Activated CD4-positive, alpha-beta T cell treated with anti-CD3 and anti-CD28 coated beads, Interleukin-2, Interleukin-4, amounts not matched to agents 100 ng/mL and 50 ng/mL, durations not matched to agents 16 hours and 8 hours (primary cell): ENCODE measurements at places on chromosomes 3 and 15.

- no peak for DNase-seq
Observed at GRCh38 chr3:120435621-120436020, 15.2 kb downstream of the FSTL1 start.

- DNase-seq = no peak
Observed at GRCh38 chr15:41561777-41562145, 2.7 kb downstream of the TYRO3 start.

- DNase-seq = no peak
Observed at GRCh38 chr3:189143321-189143720, 28.4 kb upstream of the TPRG1 start.

DNA sequence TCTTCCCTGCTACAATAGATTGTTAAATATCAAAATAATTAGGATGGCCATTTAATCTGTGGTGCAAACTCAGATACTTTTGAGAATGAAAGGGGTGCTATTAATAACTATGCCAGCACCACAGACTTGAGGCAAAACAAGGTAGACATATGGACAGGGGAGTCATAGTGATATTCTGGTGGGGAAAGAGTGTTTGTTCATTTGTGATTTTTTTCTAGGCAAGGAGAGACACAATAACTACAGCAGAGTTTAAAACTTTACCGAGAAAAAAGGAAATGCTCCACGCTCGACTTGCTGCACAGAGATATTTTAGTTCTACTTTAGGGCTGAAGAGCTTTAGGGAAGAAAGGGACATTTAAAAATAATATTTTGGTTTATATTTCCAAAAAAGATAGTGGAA is 611.2 kb upstream of the GRM7 start:
- DNase-seq = no peak

DNA sequence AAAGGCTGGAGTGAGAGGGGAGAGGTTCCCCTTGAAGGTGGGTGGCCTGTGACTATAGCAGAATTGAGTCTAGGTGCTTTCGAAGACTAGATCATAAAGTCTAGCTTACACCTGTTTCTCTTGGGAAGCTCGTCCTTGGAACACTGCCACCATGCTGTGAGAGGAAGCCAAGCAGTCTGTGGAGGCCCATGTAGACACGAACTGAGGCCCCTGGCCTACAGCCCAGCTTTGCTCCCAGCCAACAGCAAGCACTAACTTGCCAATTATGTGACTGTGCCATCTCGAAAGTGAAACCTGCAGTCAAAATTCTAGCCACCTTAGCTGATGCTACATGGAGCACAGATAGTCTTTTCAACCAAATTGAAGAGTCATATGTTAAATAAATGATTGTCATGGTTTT is 190.5 kb upstream of the NECTIN3 start:
- peak; percentile 9 for DNase-seq

- DNase-seq = no peak
Observed at GRCh38 chr15:96274698-96275097, 55.8 kb upstream of the NR2F2 start.

DNA sequence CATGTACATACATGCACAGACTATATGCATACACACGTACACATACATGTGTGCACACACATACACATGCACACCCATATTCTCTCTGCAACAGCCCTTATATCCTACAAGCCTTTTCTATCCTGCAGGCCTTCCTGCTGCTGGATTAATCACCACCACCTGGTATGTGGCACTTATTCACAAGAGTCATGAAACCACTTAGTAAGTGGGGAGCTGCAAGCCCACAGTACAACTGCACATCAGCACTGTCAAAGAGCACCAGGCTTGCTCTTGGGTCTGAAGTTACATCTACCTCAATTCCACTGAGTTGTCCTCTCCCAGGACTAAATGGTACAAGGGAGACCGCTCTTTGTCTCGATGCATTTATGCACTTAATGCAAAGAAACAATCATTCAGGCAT is 233.2 kb downstream of the KLF13 start:
- DNase-seq = no peak

DNA sequence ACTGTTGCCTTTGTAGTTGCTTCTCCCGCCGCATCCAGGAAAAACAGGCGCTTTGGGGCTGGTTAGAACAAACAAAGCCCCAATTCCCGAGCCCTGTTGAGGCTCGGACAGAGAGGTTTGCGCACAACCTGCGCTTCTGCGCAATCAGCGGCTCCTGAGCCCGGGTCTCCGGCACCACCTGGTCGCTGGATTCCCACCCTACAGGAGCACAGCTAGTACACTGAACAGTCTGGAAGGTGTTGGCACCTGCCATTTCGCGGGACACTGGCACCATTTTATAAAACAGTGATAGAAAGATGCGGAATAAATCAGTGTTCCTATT is 13.8 kb downstream of the ZIC4 start:
- no peak for DNase-seq

- peak; percentile 91 for DNase-seq
Observed at GRCh38 chr15:76336254-76337058, at the start of gene ISL2. ISL2 (plus strand) TSS chr15:76336773; CDS start chr15:76336884, 111 bp downstream.

- DNase-seq = peak; percentile 69
Observed at GRCh38 chr15:23035964-23036566, 3.3 kb downstream of the TUBGCP5 start.

GRCh38 chr3:42505849-42506410 is 3.5 kb downstream of the VIPR1 start:
- DNase-seq = no peak

GRCh38 chr15:57401546-57401945 is 25.2 kb downstream of the CGNL1 start:
- DNase-seq = no peak

- no peak for DNase-seq
Observed at GRCh38 chr3:23876923-23877322, 39.9 kb downstream of the NKIRAS1 start.

- DNase-seq = no peak
Observed at GRCh38 chr3:11602886-11603527, 40.7 kb downstream of the VGLL4 start.

GRCh38 chr15:78797951-78798350 is 13.3 kb downstream of the ADAMTS7 start:
- DNase-seq = no peak

DNA sequence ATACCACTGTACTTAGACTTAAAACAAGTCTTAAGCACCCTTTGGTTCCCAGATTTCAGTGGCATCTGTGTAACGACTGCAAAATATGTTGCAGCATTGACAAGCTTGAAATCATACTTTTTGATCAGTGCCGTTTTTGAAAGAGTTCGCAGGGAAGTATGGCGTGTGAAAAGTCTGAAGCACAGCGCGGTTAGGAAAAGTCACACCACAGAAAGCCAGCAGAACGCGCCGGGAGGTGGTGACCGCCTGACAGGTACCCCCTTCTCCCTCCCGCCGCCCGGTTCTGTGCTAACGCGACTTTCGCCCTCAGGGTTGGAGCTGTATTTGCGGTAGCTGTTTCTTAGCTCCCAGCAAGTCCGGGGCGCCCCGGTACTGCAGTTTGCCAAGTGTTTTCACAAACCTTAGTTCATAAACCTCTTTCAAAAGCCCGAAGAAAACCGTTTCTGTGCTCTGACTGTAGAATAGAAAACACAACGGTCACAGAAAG is 481 bp upstream of the CRYBG3 start:
- no peak for DNase-seq

DNA sequence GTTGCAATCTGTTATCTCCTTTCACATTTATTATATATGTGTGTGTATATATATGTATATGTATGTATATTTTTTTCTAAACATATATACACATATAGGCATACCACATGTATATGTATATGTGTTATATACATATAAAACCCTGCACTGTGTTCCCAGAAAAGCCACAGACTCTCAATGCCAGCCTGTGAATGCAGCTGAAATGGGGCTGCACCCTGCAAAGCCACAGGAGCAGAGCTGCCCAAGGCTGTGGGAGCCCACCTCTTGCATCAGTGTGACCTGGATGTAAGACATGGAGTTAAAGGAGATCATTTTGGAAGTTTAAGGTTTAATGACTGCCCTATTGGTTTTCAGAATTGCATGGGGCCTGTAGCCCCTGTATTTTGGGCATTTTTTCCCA is 762.3 kb upstream of the ARPP21 start:
- no peak for DNase-seq

DNA sequence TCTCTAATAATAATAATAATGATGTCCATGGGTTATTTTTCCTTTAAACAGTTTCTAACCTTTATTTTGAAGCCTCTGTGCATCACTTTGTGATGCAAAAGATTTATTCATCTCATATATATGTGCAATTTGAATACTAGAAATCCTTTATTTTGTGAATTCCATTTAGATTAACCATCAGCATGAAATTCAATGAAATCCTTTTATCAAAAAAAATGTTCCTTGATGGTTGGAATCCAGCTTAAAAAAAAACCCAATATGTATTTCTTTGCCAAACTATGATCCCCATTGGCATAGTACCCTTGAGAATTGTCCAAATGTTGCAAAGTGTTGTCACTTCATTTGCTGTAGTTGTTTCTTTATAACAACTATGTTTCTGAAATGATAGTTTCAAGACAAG is 7.4 kb downstream of the TBC1D23 start:
- no peak for DNase-seq

DNA sequence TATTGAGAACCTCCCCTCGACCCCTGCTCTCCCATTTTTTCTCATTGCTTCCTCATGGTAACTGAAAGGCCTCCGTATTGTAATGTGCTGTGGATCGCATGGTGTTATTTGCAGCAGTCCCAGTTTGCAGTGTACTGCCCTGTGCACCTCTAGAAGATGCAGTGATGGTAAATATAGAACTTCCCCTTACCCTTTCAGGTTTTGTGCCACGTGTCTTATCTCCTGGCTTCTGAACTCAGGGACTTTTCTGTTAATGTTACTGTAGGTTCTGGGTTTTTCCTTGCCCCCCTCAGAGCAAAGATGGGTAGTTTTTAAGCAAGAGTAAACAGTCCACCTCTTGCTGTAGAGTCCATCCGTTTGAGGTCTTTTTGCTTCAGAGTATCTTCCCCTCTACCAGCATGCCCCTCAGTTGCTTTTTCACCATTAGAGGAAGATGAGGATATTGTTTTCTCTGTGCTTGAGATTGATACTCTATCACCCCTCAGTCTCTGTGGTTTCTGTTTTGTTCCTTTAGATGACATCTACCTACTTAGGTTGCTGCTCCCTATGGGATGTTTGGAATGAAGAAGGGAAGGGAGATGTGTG is 22.4 kb downstream of the CHD2 start:
- DNase-seq = no peak

DNA sequence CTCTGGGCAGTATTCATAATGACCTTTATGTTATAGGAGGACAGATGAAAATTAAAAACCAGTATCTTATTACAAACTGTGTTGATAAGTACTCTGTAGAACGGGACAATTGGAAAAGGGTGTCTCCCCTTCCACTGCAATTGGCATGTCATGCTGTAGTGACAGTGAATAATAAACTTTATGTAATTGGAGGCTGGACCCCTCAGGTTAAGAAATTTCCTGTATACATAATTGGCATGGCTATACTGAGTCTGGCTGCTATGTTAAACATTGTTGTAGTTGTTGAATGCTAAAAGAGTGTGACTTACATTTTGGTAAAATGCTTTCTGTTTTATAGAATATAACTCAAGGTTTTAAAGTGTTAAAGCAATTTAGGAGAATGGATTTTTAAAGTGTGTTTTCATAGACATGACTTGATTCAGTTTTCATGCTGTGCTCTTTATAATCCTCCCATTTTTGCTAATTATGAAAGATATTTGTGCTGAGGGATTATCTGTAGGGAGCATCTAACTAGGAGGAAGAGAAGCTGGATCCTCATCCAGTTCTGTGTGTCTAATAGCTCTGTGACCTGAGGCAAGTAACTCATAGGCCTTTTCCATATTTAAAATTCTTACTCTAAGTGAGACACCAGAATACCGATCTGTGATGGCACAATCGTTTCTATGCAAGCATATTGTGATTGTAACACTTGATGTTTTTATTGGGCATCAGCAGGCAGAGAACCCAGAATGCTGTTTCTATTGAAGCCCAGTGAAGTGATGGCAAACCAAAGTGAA is 13.0 kb downstream of the KBTBD12 start:
- DNase-seq = no peak

DNA sequence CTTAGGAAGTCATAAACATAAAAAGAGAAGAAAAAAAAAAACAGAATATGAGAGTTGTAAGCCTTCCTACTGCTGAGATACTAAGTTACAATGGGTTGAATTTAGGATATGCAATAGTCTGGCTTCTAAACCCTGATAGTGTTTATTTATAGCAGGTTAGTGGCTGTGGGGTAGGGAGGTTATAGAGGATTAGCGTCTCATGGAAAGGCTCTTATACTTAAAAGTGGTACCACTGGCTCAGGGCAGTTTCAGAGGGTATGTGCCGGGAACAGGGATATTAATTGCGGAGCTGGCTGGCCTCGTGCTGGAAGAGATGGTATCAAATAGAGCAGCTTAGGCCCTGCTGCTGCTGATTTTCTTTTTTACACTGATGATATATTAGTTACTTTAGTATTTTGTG is 60.8 kb downstream of the PFN2 start:
- no peak for DNase-seq

GRCh38 chr3:5456199-5456598 is 268.7 kb downstream of the EDEM1 start:
- DNase-seq = no peak

DNA sequence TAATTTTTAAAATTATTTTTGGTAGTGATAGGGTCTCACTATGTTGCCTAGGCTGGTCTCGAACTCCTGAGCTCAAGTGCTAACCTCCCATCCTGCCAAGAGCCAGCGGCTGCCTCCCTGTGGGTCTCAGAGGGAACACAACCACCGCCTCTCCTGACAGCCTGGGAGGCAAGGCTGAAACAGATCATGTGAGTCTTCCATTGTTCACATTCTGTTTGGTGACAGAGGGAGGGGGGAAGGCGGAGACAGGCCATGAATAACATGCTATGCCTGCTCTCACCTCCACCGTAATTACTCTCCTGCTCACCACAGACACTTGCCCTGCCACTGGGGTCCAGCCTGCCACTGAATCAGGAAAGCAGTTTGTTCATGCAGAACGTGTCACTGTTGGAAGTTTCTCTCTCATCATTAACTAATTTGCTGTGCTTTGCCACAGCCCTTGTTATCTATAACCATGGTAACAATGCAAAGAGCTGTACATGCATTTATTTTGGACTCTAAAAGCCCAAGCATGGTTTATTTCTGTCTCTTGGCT is 78.4 kb upstream of the RASGRF1 start:
- DNase-seq = no peak

GRCh38 chr3:129106320-129106719 is 15.3 kb downstream of the RAB43 start:
- no peak for DNase-seq

- DNase-seq = no peak
Observed at GRCh38 chr3:89145995-89146394, 38.6 kb downstream of the EPHA3 start.
